Brain microvascular endothelial cell (primary cell): ENCODE measurements at places on chromosomes 7 and 10.

DNA sequence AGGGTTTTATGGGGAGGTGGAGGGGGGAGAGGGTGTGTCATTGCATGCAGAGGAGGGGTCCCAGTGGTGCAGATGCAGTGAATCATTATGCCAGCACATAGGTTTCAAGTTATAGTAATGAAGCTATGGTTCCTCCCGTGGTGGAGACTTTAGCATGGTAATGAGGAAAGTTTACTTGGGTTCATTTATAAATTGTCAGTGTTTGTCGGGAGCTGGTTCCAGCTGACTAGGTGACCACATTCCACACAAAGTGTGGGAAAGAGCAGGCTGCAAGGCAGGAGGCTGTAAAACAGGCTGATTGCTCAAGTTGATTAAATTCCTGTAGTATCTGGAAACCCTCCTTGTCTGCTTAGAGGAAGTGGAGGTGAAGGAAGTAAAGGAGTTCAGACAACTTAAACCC is 78.9 kb downstream of the SRI start:
- no peak for DNase-seq

- no peak for DNase-seq
Observed at GRCh38 chr10:132539431-132539839, 1.8 kb downstream of the INPP5A start.

DNA sequence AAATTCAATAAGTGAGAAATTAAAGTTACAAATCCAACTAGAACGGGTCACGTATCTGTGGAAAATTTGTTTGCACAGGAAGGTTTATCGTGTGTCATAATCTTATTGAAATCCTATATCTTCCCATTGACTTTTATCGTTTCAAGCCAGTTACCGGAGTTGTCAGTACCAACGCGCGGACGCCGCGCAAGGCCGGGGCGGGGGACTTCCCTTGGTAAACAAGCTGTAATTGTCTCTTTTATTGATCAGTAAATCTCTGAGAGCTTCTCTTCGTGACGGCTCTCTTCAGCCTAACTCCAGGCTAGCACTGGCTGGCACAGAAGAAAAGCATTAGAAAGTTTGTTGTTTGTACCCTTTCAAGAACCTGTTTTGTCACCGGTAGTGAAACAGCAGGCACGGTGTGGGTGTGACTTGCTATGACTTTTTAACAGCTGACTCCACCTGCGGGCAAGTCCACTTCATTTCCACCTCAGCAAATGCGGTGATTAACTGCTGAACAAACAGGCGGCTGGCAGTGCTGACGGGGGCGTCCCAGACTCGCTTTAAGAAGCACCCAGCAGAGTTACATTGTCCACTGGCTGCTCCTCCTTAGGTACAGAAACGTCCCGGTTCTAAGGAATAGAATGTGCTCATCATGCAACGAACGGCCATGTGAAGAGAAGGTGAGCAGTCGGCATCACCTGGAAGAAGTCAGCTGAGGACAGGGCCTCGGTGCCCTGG is 215.8 kb downstream of the MAD1L1 start:
- no peak for DNase-seq

DNA sequence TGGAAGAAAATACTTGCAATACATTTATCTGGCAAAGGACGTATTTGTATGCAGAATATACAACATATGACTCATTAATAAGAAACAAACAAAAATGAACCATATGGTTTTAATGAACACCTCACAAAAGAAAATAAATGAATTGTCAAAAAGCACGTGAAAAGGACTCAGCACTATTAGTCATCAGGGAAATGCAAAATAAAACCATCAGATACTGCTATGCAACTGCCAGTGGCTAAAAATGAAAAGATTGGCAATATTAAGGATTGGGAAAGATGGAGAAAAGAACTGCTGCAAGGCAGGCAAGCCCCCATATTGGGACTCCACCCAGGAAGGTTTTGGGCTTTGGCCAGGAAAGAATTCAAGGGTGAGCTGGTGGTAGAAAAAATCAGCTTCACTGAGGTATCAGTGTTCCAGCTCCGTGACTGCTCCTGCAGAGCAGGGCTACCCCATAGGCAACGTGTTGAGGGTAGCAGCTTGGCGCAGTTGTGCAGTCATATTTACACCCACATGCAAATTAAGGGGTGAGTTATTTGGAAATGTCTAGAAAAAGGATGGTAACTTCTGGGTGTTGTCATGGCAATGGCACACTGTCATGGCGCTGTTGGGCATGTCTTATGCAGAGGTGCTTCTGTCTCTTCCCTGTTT is 72.7 kb downstream of the CUBN start:
- DNase-seq, result no peak

DNA sequence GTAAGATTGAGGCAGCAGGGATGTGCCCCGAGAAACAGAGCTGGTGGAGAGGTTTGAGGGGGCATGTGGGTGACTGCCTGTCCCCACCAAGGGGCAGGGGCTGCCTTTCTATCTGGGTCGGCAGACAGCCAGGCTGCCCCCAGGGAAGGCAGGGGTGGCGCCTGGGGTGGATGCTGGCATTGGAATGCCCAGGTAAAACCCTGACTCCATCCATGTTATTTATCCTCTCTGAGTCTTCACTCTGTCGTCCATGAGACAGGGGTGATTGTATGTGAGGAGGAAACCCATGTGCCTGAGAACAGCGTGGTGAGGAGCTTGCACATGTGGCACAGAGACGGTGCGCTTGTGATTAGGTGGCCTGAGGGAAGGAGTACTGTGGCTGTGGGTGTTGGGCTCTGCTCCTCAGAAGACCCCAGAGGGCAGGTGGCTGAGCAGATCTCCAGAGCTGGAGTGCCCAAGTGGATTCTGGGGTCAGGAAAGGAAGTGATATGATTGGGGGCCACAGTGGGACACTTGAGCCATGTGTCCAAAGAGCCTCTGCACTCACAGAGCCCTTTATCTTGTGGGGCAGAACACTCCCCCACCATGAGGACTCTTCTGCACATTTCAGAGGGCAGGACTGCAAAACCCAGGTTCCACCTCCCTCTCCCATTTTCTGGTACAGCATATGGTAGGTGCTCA is 100.4 kb upstream of the RET start:
- no peak for DNase-seq

GRCh38 chr10:3803295-3803926 is 18.4 kb upstream of the KLF6 start:
- DNase-seq, result no peak

DNA sequence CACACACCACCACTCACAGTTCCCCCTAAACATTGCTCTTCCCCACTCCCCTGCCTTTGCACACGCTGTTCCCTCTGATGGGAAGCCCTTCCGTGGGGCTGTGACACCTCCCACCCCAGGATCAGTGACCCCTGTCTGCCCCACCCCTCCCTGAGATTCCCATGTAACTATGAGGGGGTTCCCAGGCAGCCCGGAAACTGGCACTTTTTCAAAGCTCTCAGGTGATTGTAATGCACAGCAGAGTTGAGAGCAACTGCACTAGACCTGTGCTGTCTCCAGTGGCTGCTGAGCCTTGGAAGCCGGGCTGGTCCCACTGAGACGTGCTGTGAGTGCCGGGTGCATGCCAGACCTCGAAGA is 29.8 kb downstream of the GPRIN2 start:
- no peak for DNase-seq

DNA sequence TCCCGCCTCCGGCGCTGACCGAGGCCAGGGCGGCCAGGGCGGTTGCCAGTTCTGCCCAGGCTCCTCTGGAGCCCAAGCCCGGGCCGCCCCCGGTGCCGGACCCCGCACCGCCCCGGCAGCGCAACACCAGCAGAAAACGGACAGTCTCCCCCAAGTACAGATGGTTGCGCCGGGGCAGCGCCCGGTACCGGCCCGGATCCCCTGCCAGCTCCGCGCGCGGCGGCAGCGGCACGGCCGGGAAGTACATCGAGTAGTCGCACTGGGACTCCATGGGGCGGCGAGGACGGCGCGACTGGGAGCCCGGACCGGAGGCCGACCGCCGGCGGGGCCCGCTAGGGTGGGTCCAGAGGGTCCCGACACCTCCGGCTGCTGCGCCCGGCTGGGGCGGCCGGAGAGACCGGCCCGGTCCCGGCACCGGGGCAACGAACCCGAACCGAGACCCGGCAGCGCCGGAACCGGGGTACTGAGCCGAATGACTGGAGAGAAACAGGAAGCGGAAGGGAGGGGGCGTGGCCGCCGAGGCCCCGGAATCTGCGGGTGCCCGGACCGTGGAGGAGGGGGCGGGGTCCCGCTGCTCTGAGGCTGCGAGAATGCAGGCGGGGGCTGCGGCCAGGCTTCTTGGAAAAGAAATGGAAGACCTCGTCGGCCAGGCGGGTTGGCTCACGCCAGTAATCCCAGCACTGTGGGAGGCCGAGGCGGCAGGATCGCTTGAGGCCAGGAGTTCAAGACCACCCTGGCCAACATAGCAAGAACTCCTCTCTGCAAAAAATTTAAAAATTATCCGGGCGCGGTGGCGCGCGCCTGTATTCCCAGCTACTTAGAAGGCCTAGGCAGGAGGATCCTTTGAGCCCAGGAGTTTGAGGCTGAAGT is at the start of gene TRAPPC14:
Gene TRAPPC14, minus strand, starts transcription at position 495 of the 870 bp plus-strand sequence. Its CDS starts 224 bp downstream, at position 271.
- DNase-seq, result peak; percentile 81

- no peak for DNase-seq
Observed at GRCh38 chr7:103691291-103691690, 245.3 kb upstream of the SLC26A5 start.

- DNase-seq, result no peak
Observed at GRCh38 chr10:78471326-78471722, 437.7 kb downstream of the RPS24 start.

- DNase-seq, result no peak
Observed at GRCh38 chr10:65291286-65291685, 1634.5 kb upstream of the LRRTM3 start.

GRCh38 chr10:50360077-50360850 is 108.9 kb upstream of the ASAH2 start:
- peak; percentile 25 for DNase-seq

DNA sequence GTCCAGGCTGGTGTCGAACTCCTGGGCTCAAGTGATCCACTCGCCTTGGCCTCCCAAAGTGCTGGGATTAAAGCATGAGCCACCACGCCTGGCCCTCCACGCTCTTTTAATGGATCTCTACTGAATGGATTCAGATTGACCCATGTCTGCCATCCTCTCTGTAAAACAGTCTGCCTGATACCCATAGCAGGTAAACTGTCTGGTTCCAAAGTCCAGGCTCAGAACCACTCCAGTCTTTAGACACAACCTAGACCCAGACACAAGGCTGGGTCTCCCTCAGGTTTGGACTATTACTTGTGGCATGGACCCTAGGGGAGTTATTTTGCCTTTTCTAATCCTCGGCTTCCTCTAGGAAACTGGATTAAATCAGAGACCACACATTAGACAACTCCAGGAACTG is 19.1 kb downstream of the HIP1 start:
- no peak for DNase-seq

DNA sequence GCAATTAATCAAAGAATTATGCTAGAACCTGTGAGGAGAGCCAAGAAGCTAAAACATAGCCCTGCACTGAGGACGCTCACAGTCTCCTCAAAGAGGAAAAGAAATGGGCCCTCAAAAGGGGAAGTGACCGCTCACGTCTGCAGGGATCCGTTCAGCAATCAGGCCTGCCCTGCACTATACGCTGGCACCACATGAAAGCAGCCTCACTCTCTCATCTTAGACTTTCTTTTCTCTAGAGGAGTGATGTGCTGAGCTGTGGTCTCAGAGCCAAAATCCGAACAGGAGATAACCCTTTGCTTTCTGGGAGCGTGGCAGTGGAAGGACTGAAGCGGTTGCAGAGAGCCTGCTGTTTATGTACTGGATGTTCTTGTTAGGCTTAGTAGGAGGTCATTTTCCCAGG is 6.3 kb upstream of the IL2RA start:
- no peak for DNase-seq

GRCh38 chr7:7834761-7835160 is 116.4 kb upstream of the RPA3 start:
- DNase-seq, result no peak

DNA sequence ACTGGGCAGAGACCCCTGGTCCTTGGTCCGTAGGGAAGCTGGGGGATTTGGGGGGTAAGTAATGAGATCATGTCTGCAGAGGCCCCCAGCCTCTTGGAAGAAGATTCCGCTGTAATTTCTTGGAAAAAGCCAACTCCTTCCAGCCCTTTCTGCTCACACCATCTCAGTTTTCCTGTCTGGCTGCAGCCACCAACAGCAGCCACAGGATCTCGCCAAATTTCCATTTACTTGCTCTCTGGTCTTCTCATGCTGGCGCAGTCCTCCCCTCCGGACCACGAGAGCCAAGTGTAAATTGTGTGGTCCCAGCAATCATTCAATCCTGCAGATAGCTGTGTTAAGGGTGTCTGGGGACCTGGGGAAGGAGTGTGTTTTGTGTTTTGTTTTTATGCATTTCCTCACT is 49.6 kb downstream of the ASB13 start:
- DNase-seq, result no peak

- DNase-seq, result no peak
Observed at GRCh38 chr10:24277771-24278170, 68.8 kb downstream of the KIAA1217 start.

DNA sequence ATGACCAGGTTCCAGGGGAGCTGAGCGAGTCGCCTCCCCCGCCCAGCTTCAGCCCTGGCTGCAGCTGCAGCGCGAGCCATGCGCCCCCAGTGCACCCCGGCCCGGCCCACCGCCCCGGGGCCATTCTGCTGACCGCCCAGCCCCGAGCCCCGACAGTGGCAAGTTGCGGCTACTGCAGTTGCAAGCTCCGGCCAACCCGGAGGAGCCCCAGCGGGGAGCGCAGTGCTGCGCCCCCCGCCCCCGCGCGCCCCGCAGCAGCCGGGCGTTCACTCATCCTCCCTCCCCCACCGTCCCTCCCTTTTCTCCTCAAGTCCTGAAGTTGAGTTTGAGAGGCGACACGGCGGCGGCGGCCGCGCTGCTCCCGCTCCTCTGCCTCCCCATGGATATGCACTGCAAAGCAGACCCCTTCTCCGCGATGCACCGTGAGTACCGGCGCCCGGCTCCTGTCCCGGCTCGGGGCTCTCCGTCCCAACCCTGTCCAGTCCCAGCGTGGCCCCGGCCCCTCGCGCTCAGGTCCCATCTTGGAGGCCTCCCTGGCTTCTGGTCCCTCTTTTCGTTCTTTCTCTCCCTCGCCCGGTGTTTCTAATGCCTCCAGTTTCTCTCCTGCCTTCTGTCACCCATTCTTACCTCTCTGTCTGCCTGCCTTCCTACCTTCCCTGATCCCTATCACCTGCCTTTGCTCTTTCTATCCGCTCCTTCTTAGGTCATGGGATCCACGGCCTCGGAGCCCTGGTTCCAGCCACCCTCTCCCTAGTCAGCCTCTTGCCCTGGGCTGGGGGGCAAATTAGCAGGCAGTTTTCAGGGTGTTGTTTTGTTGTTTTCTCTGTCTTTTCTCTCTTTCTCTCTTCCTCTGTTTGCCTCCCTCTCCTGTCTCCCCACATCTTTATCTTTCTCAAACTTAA is 751 bp downstream of the PAX2 start:
- DNase-seq, result no peak

- DNase-seq, result no peak
Observed at GRCh38 chr7:42431873-42432272, 194.9 kb upstream of the GLI3 start.

- no peak for DNase-seq
Observed at GRCh38 chr7:103521937-103522336, 75.9 kb upstream of the SLC26A5 start.

GRCh38 chr10:44937196-44938005 is 22.2 kb upstream of the RASSF4 start:
- DNase-seq, result no peak

GRCh38 chr7:7909376-7909775 is 59.2 kb upstream of the GLCCI1 start:
- DNase-seq, result no peak
